Suprapubic skin (tissue), 4 donors: ENCODE measurements at places on chromosomes 2 and 18. TPM values are rescaled to one million over a fixed set of nuclear protein-coding genes. Genes with fewer than 3 reads are reported as not detected.

TMEM169 gene
- 0.72 TPM for total RNA-seq

TXNDC2 gene
- total RNA-seq = not detected

CCDC68 gene
- 0.78 TPM for total RNA-seq

GKN1 gene
- total RNA-seq = not detected

BUB1 gene
- total RNA-seq = 3.7 TPM

CHRND gene
- total RNA-seq = not detected

PLEKHH2 gene
- 6.8 TPM for total RNA-seq

DOK6 gene
- total RNA-seq = 0.21 TPM

PLGLB2 gene
- 0.26 TPM for total RNA-seq

FZD7 gene
- total RNA-seq = 31.3 TPM
